Activated CD4-positive, alpha-beta T cell treated with anti-CD3 and anti-CD28 coated beads for 36 hours (primary cell): ENCODE measurements at places on chromosomes 1 and 21. TPM values are rescaled to one million over a fixed set of nuclear protein-coding genes. Genes with fewer than 3 reads are reported as not detected.

The RNU1-1 gene
- total RNA-seq: 2,291 TPM

The S100A8 gene
- total RNA-seq: not detected

GRCh38 chr1:217135569-217135915 lies 412.3 kb upstream of the ESRRG start:
- DNase-seq: no peak
- H3K4me1 ChIP-seq: peaks cover 3% of the 10 kb centered on the region
- no peak overlapping the region for H3K4me3 ChIP-seq
- peaks cover 1% of the 10 kb centered on the region for H3K36me3 ChIP-seq

GRCh38 chr1:67749263-67749843 lies 64.4 kb downstream of the GADD45A start:
- H3K27me3 ChIP-seq: peaks cover 9% of the 10 kb centered on the region
- H3K4me1 ChIP-seq: peaks cover 27% of the 10 kb centered on the region
- no peak for DNase-seq
- H3K4me3 ChIP-seq: no peak overlapping the region
- no peak overlapping the region for H3K27ac ChIP-seq

GRCh38 chr1:82947278-82947677 lies 1051.7 kb downstream of the TTLL7 start:
- no peaks in the 10 kb centered on the region for H3K36me3 ChIP-seq
- no peak overlapping the region for H3K4me3 ChIP-seq
- H3K4me1 ChIP-seq: no peaks in the 10 kb centered on the region
- no peak overlapping the region for H3K27ac ChIP-seq
- H3K27me3 ChIP-seq: no peaks in the 10 kb centered on the region

GRCh38 chr1:226541631-226542622 lies 6.6 kb upstream of the STUM start:
- no peak for DNase-seq
- no peak overlapping the region for H3K4me3 ChIP-seq
- no peak overlapping the region for H3K27ac ChIP-seq
- no peaks in the 10 kb centered on the region for H3K4me1 ChIP-seq
- H3K27me3 ChIP-seq: peaks cover 10% of the 10 kb centered on the region

DNA sequence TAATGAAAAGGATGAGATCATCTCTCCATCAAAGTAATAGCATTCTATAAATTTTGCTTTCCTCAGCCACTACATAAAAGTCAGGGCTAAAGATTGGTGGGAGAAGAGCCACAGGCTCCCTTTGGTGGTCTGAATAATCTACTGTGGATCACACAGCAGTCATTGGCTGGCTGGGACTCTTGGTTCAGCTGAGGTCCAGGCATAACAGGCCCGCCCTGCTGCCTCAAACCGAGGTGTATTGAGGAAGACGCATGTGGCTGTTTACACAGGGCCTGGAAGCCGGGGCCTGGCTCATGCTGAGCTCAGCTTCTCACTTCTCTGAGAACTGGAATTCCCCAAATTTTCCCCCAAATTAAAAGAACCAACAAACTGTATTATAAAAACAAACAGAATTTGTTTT lies 139.2 kb downstream of the PTPRC start:
- no peaks in the 10 kb centered on the region for H3K27me3 ChIP-seq
- no peaks in the 10 kb centered on the region for H3K36me3 ChIP-seq
- no peak overlapping the region for H3K27ac ChIP-seq
- H3K4me1 ChIP-seq: peaks cover 8% of the 10 kb centered on the region
- DNase-seq: no peak
